SK-N-SH treated with all-trans-retinoic acid at 6 μM for 48 hours (cell line): ENCODE measurements at places on chromosomes 2 and 18.

DNA sequence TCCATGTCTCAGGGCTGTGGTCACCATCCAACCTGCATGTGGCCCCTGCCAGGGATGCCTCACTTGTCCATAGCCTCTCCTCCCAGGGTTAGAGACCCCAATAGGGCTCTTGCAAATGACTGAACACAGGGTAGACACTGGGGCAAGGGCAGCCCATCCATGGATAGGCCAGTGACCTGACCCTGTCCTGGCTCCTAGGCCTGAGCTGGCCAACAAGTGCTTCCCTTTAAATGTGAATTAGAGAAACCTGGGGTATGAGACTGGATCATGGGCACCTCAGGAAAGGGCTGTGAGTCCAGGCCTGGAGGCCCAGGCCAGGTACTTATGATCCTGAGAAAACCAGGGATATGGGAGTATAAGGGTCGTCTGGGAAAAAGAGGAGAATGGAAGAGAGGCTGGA lies 64.5 kb downstream of the COPS8 start:
- no peak for ATAC-seq

DNA sequence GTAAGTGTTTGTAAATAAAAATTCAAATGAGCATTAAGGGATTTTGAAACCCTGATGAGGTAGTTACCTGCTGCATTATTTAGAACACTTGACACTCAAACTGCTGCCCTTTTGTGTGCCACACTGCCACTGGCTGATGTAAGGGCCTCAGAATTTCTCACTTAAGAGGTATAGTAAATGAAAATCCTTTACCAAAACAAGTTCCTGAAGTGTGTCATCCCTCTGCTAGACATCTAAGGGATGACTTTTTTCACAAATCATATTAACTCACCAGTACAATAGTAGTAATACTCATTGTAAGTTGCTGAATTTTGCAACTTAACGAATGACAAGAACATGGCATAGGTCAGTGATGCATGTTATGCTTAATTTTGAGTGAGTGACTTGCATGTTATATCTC lies 274.9 kb upstream of the UBE2E3 start:
- ATAC-seq: no peak

- peak; percentile 67 for ATAC-seq
These were observed 92.7 kb upstream of the KLF7 start for GRCh38 chr2:207258263-207258991.

DNA sequence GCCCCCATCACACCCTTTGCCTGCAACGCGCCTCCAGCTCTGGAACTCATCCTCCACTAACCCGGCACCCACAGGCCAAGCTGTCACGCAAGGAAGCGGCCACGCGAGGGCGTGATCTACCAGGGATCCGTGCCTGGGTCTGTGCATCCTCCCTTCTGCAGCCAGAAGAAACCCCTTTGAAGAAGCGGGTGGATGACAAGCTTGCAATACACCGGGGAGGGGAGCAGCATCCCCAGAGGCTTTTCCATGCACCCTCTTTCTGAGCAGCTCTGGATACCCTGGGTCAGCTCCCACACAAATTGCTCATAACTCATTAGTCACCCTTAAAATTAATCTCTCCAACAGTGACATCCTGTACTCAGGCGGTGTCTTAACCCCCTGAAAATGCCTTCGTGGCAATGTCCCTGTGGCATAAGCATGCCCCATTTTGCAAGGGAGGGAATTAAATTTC lies 47.6 kb downstream of the PDCL3 start:
- peak; percentile 97 for ATAC-seq

DNA sequence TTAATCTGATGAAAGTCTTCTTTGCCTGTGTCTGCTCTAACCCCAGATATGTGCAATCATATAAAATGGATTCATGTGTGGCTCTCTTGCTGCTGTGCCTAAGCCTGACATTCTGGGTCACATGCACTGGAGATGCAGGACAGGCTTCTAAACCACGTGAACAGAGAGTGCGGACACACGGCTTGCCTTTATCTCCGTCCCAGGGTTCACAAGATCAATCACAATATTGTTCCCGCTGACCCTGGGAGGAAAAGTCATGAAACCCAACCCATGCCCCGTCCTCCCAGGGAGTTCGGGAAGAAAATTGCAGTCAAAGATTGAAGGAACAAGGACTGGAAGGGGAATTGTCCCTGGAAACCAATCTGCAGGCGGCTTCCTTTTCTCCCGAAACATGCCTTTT lies 74.8 kb downstream of the VAPA start:
- no peak for ATAC-seq

GRCh38 chr2:216414772-216415319 lies 2.6 kb downstream of the SMARCAL1 start:
- no peak for ATAC-seq

GRCh38 chr2:102245266-102246151 lies 58.7 kb downstream of the IL1RL2 start:
- ATAC-seq: peak; percentile 80

GRCh38 chr2:237727363-237727762 lies 71.2 kb upstream of the RBM44 start:
- ATAC-seq: no peak

DNA sequence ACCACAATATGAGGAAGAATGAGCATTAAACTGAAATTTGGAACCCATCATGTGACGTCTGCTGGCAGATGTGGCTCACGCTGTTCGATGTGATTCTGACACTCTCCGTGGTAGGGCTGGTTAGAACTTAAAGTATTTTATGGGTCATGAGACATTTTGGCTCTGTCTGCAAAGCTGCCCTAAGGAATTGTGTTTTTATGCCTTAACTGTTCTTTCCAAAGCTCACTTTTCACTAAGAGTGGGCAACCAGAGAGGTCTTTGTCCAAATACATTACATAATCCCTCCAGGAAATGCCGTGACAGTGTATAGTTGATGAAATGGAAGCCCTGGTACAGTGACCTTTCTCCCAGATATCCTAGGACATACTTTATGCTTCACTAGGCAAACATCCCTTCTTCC lies 119.1 kb downstream of the AQP4 start:
- ATAC-seq: no peak

DNA sequence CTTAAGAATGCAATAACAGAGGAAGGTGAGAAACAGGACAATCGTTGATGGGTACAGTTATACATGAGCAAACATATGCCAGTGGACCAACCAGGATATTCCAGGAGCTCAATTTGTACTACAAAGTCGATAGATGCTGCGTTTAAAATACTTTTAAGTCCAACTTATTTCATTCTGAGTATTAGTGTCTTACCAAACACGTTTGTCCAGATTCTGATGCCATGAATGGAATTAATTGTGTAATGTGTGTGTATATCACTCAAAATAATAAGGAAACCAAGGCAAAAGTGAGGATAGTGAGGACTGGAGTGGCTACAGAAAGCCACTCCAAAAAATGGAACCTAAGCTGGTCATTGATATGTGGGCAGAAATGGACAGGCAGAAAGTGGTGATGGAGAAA lies 332.6 kb downstream of the RIT2 start:
- ATAC-seq: no peak

DNA sequence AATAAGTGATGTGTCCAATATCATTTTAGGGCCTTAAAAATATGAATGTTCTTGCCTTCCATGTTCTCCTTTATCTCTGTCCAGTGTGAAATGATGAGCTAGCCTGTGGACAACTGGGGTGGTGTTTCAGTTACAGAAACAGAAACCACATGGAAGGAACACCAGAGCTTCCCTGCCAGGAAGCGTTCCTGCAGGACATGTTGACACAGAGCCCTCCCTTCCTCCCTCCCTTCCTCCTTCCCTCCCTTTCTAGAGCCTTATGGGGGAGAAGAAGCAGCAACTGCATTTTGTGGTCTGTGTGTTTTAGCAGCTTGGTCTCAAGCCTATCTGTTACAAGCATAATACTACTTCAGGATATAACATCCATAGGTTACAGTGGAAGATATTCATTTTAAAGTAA lies 539.7 kb upstream of the NETO1 start:
- ATAC-seq: peak; percentile 36; the same call in 1 of the 3 replicates

DNA sequence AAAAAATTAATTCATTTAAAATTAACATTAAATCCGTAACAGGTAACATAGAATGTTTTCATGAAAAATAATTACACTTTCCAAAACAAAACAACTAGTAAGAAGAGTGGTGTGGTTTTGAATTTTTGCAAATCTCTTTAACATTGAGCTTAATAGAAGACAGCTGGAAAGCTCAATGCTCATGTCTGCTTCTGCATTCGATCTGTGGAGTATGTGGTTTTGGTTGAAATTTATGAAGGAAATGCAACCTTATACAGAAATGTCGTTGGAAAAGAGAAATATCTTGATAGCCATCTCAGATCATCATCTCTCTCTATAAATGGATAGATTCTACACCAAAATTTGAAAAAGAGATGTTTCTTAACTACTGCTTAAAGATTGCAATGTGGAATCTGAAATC lies 17.3 kb upstream of the FHL2 start:
- ATAC-seq: no peak

- no peak for ATAC-seq
These were observed 72.1 kb downstream of the BCL2 start for GRCh38 chr18:63247506-63247905.

DNA sequence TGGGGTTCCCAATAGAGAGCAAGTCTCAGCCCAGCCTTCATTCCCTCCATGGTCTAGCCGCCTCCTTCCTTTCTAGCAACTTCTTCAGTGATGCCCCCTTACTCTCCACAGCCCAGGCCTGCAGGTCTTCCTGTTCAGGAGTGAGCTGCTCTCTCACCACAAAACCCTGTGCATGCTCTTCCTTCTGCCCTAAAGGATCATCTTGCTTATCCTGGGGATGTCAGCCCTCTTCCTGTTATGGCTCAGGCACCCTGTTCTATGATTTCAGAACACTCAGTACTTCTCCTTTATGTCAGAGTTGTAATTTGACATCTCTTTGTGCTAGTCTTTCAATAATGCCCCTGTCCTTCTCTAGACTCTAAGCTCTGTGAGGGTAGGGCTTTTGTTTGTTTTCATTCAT lies 19.4 kb downstream of the TMEM178A start:
- ATAC-seq: no peak

DNA sequence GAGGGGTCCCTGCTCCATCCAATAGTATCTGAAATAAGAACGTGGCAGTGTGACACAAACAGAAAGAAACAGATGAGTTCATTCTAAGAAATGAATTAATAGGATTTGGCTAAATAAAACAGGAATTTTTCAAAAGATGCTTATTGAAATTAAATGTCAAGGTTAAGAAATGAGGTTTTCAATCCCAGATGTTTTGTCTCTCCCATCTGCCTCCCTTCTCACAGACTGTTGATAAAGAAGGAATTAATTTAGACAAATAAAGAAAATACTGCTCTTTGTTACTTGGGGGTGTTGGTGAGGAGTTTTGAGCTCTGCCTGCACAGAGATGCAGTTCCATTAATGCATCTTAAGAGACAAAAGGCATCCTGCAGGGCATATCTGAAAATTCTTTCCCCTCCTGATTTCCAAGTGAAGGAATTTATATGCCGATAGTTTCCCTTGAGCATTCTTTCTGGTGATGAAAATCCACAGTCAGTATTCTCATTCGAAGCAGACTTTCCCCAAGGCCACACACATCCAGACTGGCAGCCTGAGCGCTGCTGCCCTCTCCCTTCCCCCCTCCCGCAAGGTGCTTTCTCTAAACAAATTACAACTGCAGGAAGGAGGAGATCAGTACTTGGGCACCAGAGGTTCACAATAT lies 385.4 kb upstream of the RND3 start:
- ATAC-seq: peak; percentile 58
